ENCODE measurements at places on chromosomes 1 and 21.

DNA sequence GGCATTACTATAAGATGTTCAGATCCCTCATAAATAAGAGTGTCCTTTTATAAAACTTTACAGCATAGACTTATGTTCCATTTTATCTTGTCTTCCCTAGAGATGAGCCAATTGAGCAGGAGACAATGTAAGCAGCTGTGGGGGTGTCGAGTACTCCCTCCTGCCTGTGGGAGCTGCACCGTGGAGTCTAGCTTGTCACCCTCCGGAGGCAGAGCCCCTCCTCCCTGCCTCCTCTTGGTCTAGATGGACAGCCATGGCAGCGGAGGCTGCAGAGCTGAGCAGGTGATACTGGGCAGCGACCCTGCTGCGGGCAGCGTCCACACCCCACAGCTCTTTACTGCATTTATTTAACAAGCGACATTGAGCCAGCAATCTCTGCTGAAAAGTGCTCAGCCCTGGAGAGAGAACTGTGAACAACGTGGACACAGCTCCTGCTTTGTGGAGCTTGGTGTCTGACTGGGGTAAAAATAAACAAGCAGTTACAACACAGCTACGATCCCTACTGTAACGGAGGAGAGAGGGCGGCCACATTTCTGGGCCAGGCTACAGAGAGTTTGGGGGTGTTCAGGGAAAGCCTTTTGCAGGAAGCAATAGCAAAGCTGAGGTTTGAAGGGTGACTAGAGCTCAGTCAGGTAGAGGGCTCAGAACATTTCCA, 12.8 kb upstream of the KIF21B start:
- no peak for DNase-seq
- H3K27me3 ChIP-seq, result peaks cover 10% of the 10 kb centered on the region
- no peak overlapping the region for H3K4me3 ChIP-seq

- H3K4me1 ChIP-seq, result peaks cover 24% of the 10 kb centered on the region
- no peak overlapping the region for H3K27ac ChIP-seq
- H3K27me3 ChIP-seq, result peaks cover 10% of the 10 kb centered on the region
- DNase-seq, result no peak
- no peaks in the 10 kb centered on the region for H3K36me3 ChIP-seq
- H3K4me3 ChIP-seq, result no peak overlapping the region
These were observed 96.9 kb upstream of the AKT3 start for GRCh38 chr1:243946946-243947345.

DNA sequence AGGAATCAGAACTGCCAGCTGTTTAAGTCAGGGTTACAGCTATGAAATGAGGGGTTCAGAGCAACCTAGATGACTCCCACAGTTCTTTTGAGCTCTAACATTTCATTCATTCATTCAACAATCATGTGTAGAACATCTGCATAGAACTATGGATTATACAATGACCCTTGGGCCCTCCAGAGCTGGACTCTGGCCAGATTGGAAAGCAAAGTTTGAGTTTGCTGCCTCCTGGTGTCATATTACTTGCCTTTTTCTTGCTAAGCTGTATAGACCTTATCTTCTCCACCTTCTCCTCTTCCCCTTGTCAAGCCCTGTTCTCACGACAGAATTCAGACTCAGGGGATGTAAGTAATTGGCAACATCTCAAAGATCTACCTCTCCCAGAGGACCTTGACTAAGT, 4.0 kb downstream of the CASQ2 start:
- peaks cover 28% of the 10 kb centered on the region for H3K4me1 ChIP-seq
- H3K27me3 ChIP-seq, result peaks cover 3% of the 10 kb centered on the region
- no peak overlapping the region for H3K4me3 ChIP-seq
- H3K27ac ChIP-seq, result no peak overlapping the region

DNA sequence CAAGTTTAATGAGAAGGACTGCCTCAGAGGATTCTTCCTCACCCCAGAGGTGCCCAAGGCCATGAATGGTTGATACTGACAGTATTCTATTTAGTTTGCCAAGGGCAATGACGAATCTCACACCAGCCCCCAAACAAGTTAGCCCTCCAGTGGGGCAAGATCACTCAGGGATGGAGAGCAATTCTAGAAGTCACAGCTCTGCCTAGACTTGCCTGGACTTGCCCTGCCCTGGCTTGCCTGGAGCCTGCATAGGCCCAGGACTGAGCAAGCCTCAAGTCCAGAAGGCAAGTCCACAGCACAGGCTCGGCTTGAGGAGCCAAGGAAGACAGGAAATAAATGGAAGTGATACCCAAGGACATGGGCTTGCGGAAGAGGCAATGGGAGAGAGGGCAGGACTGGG, 39.5 kb upstream of the RGS16 start:
- peaks cover 16% of the 10 kb centered on the region for H3K4me1 ChIP-seq
- no peak for DNase-seq
- no peak overlapping the region for H3K27ac ChIP-seq
- H3K36me3 ChIP-seq, result no peaks in the 10 kb centered on the region
- H3K4me3 ChIP-seq, result no peak overlapping the region

DNA sequence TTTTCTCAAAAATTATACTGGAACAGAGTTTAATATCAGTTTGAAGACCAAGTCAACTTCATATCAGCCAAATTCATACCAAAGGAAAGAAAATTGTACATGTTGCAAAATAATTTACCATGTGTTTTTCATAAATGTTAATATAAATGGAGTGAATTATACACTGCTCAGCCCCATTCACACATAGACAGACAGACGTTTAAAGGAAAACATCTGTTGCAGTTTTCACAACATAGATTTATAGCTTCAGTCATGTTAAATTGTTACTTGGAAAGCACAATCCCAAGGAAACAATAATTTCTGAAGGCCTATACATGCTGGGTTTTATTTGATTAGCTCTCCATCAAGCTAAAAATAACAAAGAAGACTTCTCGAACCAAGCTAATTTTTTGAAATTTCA, 27.8 kb upstream of the HYI start:
- H3K36me3 ChIP-seq, result no peaks in the 10 kb centered on the region
- no peak overlapping the region for H3K4me3 ChIP-seq
- H3K4me1 ChIP-seq, result no peaks in the 10 kb centered on the region
- no peak for DNase-seq
